ENCODE measurements at places on chromosomes 12 and 14.

GRCh38 chr14:93977790-93978581, 1.6 kb upstream of the ASB2 start:
- no peak for DNase-seq

DNA sequence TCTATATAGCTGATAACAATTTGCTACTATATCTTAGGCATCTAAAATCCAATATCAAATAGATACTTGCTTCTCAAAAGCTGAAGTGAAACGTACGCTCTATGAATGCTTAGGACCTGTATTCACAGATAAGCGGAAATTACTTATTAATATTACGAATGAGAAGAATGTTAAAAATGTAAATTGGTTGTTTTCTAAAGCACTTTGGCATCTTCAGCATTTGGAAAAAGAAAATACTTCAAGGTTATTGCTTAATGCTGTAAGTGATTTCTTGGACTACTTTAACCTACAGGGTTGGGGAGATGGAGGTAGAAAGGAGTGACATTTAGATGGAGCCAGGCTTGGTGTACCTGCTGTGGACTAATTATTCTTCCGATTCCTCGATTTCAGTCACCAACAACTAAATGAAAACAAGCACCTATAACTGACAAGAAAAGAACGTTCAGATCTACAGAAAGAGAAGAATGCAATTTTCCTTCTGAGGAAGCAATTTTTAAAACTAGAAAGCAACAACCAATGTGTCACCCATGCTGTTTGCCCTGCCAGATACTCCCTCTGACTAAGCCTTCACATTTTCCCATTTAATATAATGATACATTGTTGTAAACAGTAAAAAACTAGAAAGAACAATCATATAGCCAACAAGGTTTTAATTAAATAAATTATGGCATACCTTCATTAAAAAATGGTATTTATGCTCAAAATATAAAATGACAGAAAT, 49.3 kb downstream of the SLC25A21 start:
- DNase-seq: no peak

DNA sequence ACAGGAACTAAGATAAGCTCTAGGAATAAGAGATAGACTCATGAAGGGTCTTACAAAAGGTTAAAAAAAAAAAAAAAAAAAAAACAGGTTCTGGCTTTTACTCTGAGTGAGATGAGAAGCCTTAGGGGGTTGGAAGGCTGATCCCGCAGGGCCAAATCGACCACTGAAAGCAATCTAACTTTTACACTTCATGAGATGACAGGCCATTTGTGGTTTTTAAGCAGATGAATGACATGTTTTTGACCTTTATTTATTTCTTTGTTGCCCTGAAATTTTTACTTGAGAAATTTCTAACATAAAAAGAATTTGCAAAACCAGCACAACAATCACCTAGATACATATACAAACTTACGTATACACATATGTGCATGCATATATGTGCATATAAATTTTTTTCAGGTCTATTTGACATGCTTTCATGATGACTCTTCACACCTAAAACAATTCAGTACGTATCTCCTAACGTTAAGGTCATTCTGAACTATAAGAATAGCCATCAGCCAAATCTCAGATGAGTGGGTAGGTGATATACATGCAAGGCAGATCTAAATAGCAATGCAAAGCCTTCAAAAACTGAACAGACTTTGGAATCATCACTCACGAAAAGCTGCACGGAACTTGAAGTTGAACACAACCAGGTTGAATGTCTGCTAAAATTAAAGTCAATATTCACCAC, 87.0 kb downstream of the R3HDM2 start:
- DNase-seq: no peak

DNA sequence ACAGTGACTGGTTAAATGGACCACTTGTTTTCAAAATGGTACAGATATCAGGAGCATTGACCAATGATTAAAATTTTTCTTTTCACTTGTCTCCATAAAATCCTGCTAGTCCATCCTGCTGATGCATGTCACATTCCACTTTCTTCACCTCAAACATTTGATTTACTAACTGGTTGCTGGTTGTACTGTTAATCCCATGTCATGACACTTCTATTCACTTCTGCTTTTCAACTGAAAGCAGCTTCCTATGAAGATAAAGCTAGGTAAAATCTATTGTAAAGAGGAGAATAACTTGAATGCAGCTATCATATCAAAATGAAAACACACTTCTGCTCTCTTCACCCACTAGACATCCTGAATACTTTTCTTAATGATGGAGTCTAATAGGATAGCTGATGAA, 149.6 kb upstream of the OTX2 start:
- DNase-seq: no peak

GRCh38 chr14:103445806-103446205, 60.6 kb downstream of the MARK3 start:
- DNase-seq: no peak

DNA sequence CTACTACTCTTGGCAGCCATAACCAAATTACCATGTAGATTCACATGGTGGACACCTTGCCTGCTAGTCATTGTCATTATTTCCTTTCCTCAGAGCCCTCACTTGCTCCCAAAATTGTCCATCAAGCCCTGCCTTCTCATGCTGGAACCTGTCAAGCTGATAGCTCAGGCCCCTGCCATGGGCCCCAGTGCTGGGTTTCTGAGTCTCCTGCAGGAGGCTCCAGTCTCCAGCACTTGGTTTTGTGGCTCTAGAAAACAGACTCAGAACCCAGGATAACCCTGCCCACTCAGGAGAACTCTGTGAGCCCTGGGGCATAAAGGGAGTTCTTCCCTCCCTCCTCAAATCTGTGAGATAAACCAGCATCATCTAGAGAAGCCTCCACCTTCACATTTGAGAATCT, 10.8 kb downstream of the KRT71 start:
- no peak for DNase-seq

- DNase-seq: no peak
Observed at GRCh38 chr12:94618995-94619695, 31.2 kb downstream of the TMCC3 start.

DNA sequence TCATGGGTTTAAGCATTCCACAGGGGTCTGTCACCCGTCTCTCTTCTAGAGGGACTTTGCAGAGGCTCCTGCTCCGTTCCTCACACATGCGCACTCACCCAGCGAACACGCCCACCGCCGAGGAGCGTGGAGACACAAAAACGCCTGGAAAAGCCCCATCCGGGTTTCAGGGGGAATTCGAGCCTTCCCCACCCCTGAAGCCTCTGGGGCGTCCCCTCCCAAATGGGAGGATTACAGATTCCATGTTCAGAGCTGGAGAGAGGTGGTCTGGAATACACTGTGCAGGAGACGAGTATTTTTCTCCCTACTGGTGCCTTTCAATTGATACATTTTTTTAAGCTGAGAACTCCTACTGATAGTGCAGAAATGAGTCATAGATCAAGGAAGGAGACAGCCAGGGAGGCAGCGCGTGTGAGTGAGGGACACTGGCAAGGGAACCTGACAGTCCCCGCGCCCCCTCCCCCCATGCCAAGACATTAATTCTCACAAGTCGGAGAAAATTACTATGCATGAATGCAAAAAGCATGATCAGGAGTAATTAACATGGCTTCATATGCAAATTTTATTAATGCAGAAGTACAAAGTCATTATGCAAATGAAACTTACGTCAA, 36.9 kb downstream of the BCL11B start:
- no peak for DNase-seq

- DNase-seq: no peak
Observed at GRCh38 chr14:87529081-87529480, 463.9 kb downstream of the GALC start.

DNA sequence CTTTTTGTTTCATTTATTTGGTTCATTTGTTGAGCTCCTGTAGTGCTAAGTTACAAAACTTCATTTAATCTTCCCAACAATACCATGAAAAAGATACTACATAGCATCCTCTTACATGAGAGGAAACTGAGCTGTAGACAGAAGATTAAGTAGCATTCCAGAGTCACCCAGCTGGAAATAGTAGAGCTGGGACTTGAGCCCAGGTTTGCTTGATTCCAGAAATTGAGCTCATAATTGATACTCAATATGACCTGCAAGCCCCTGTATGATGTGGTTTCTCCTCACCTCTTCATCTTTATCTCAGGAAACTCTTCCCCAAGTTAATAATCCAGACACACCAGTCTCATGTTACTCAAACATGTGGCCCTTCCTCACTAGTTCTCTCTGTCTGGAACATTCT, 87.0 kb upstream of the DAAM1 start:
- no peak for DNase-seq

GRCh38 chr12:10408842-10409241, 715 bp downstream of the KLRC4 start:
- DNase-seq: no peak

- DNase-seq: no peak
Observed at GRCh38 chr12:93778306-93778705, 101.1 kb downstream of the CRADD start.

DNA sequence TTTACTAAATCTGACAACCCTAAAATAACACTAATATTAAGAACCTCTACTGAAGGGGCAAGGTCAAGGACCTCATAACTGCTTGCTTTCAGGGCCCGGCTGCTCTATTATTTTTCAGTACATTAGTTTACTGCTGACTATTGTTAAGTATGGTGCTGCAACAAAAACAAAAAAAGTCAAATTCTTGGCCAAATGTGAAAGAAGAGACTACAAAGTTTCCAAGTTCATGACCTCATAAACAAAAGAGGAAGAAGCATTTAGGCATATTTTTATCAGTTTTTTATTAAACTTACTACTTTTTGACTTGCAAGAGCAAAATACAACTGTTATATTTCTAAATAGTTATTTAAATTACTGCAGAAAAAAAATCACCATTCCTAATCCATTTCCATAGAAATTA, 109.8 kb upstream of the GPHB5 start:
- no peak for DNase-seq

GRCh38 chr12:69438539-69438938, 31.6 kb upstream of the FRS2 start:
- no peak for DNase-seq

DNA sequence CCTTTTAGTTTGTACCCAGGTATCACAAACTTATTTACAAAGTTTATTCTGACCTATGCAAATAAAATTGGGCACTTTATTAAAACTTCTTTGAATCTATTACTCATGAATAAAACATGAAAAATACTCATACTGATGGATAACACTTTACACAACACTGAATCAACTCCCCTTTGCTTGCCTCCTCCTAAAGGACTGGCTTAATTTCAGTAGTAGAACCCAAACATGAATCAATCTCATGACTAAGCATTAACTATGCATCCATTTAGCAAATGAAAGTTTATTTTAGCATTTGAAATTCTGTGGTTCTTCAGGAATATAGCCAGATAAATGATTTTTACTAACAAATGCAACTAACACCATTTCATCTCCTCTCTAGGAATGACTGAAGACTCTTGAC, 32.4 kb downstream of the DENND5B start:
- no peak for DNase-seq

DNA sequence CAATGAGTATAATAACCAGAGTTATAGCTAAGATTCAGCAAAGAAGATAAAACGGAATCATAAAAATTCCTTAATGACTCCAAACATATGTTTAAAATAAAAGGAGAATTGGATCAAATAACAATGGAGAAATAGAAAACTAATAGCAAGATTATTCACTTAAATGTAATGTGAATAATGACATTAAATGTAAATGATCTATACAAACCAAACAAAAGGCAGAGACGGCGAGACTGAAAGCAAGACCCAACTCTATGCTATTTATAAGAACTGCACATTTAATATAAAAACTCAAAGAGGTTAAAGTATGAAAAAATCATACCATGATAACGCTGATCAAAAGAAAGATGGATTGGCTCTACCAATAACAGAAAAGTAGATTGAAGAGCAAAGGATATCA, 3.9 kb upstream of the TSHR start:
- DNase-seq: no peak

Data from suprapubic skin (tissue), 4 donors.